ENCODE measurements at places on chromosomes 3 and 15.
A peak's percentile ranks its signal among the peaks of the same experiment; 100 is the strongest.

- no peak for DNase-seq
Observed at GRCh38 chr15:74108111-74108510, 22.3 kb upstream of the ISLR2 start.

DNA sequence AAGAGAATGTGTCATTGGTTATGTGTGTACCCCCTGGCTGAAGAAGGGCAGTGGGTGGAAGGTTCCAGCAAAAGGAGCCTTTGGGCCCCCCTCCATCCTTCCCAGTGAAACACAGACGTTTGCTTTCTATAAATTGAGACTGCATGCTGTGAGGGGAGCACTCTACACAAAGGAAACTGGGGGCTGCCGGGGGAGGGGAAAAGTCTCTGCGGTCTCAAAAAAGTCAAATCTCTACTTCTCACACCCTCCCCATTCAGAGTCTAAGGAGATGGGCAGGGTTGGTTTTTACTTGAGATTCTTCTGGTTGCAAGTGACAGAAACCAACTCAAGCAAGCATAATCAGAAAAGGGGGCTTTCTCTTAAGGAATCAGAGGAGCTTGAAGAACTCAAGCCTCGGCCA, 50.1 kb upstream of the TLE3 start:
- DNase-seq: no peak

- no peak for DNase-seq
Observed at GRCh38 chr15:94411285-94411684, 179.9 kb downstream of the MCTP2 start.

DNA sequence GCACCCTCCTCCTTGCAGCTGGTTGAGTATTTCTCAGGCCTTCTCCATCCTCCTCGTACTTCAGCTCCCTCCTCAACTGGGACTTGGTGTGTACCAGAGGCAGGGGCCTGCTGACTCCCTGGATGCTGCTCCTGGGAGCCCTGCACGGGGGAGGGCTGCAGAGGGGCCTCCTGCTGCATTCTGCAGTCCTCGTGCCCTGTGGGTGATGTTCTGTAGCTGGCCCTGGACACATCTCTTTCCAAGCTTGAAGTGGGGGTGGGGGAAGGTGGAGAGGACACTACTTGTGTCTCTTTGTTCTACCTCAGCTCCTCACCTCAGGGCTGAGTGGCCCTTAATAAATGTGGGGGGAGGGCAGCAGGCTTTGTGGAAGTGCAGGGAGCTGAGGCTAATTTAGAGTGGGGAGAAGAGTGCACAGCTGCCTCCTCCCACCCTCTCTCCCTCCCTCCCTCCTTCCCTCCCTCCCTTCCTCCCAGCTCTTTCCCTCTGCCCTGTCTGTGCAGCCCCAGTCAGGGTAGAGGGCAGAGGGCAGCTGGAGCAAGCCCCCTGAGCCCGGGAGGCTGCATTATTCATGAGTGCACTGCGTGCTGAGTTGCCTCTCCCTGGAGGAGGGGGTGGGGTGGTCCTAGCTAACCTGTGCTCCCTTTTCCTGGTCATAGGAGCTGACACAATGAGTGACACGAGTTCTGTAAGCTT, 3.7 kb upstream of the GRM2 start:
- no peak for DNase-seq

- DNase-seq: no peak
Observed at GRCh38 chr3:58190882-58191281, 19.9 kb downstream of the DNASE1L3 start.

DNA sequence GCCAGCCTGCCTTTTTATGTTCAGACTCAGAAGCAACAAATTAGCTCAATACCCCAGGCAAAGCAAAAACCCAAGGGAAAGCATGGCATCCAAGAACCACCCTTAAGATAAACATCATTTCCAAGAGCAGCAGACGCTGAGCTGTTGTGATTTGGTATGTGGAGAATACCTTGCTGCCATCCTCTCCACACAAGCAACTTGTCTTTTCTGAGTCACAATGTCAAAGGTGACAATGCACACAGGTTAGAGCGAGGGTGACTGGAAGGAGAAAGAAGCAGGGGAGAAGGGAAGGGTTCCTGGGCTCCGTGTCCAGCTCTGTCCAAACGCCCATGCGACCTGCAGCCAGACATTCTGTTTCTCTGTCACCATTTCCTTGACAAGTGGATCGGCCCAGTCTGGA, 6.0 kb downstream of the PCSK6 start:
- no peak for DNase-seq

DNA sequence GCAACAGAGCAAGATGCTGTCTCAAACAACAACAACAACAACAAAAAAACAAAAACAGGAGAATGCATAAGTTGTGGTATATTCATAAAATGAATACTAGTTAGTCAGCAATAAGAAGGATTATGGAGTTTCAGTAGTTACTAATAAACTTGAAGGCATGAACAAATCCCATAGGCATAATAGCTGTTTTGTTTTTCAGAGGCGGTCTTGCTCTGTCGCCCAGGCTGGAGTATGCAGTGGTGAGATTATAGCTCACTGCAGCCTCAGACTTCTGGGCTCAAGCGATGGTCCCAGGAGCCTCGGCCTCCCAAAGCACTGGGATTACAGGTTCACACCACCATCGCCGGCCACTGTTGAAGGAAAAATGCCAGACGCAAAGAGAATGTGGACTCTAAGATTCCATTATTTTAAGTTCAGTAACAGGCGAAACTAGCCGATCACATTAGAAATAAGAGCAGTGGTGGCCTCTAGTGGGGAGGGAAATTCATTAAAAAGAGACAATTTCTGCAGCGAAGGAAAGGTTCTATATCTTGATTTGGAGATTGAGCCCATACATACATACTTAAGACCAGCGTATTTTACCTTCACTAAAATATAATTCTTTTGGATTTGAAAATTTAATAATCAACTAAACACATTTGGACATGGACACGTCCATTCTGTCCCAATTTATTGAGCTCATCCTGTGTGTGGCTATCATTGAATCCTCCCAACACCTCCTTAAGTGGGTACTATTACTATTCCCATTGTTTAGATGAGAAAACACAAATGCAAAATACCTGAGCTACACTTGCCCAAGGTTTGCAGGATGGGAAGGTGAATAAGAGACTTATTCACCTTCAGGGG, 27.4 kb upstream of the HDAC11 start:
- no peak for DNase-seq

GRCh38 chr15:84697236-84697990, 18.5 kb downstream of the SEC11A start:
- no peak for DNase-seq

DNA sequence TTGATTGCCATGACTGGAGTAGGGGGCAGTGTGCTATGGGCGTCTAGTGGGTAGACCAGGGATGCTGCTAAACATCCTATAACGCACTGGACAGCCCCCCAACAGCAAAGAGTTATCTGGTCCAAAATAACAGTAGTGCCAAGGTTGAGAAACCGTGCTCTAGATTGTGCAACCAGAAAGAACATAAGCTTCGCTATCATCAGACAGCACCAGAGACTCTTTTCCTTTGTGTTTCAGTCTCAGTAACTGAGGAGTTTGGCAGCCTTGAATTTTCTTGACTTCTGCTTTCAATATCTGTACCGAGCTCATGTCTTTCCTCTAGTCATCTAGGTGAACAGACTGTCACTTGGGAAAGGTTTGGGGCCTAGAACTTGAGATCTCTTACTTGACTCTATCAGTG, 8.8 kb downstream of the ARID3B start:
- DNase-seq: no peak

DNA sequence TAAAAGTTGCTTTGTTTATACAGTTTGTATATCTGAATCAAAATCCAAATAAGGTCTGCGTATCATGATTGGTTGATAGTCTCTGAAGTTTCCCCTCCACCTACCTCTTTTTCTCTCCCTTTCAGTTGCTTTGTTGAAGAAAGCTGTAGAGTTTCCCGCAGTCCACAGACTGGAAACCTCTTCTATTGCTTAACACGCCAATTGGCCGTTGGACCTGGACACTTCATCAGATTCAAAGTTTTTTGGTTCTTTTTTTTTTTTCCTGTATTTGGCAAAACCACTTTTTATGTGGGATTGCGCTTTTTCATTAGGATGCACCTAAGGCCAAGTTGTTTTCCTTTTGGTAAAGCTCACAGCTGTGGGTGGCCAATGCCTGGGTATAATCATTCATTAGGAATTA, 14.5 kb upstream of the TM4SF1 start:
- DNase-seq: no peak

- DNase-seq: no peak
Observed at GRCh38 chr15:93043621-93044300, 45.2 kb downstream of the RGMA start.

DNA sequence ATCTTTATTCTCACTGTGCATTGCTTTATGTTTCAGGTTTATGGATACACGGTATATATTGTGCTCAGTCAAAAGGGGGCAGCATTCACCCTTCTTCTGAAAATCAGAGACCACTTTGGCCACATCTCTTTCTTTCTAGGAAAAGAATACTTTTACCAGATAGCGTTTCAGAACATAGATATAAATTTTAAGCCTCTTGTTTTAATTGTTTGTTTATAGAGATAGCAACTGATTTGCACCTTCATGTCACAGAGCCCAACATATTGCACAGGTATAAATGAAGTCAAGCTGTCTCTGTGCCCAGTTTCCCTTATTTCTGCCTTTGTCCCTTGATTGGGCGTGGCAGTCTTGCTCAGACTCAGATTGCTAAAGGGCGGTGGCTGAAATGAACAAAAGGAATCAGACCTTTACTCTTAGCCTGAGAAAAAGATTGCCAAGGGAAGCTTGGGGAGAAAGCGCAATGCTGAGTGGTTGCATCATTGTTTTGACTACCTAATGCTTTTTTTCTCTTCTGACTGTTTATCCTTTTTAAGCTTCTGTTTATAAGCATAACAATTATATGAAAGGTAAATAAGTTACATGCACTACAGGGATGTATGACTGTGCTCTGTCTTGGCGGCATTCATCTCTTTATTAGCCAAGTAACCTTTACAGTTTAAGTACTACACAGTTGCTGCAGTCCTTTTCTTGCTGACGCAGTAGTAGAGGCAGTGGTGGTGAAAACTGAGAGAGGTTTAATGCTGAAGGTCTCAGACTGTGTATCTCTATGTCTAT, 70.8 kb upstream of the ZBTB20 start:
- DNase-seq: peak; percentile 62

DNA sequence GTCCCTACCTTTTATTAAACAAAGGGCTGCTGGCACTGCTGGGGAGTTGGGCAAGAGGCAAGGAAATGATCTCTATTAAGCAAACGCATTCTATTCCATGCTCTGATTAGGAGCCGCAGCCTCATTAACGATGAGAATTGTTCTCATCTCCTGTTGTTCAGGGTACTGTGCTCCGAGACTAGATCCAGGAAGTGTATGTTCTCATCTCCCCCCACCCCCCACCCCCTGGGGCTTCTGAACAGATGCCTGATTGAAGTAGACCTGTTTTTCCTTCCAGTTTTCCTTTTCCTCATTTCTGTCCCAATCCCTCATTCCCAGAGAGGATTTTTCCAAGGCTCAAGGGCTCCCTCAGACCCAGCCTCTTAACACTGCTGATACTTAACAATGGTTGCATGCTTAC, 81.6 kb upstream of the FEZF2 start:
- no peak for DNase-seq

DNA sequence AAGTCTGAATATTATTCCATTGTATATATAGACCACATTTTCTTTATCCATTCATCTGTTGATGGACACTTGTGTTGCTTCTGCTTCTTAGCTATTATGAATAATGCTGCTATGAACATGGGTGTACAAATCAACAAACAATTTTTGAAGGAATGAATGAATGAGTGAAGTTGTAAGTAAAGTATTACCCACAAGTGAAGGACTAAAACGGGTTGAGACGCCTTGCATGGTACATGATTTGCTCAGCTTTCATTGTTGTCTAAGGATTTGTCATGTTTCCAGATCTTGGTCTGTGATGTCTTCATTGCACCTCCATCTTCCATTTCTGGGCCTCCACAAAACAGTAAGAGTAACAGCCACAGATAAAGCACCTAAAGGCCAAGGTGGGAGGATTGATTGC, 20.5 kb downstream of the IFT122 start:
- DNase-seq: no peak

DNA sequence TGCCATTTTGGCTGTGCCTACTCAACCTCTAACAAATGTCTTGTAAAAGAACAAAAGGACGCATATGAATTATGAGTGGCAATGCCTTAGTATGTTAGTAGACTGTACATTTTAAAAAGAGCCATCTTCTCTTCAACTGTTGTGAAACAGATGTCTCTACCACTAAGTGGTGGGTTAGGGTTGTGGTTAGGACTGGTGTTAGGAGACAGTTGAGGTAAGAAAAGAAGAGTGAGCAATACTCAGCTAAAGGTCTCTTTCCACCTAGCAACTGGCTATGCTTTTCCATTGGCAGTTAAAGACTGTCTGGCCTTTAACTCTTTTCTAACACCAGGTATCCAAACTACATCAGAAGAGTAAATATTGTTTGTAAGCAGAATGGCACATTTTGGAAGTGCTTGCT, 221.7 kb upstream of the TBC1D5 start:
- DNase-seq: no peak

DNA sequence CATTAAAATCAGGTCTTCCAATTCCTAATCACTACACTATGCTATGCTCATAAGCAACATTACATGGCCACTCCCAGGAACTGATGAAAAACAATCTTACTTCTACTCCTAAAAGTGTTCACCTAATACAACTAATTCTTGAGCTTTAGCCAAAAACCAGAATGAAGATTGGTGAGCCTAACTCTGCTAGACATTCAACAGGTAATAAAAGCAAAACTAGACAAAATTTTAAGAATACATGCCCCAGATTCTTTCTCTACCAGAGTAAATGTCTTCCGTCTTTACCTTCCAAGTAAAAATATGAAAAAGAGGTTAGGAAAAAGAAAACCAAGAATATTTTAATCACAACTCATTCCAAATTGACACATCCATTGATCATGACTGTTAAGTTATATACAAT, 31.3 kb downstream of the ATP13A3 start:
- DNase-seq: no peak
